Smooth muscle cell of bladder (primary cell): ENCODE measurements at places on chromosomes 16 and 17. TPM values are rescaled to one million over a fixed set of nuclear protein-coding genes. Genes with fewer than 3 reads are reported as not detected.

The SPATA32 gene
- total RNA-seq, result 0.09 and 0.14 TPM in 2 replicates

The MOSMO gene
- total RNA-seq, result 10.7 and 11.0 TPM in 2 replicates

The ABCA9 gene
- 6.8 and 10.0 TPM in 2 replicates for total RNA-seq

The KRT40 gene
- total RNA-seq, result not detected in 2 replicates

The RASD1 gene
- total RNA-seq, result 2.4 and 2.6 TPM in 2 replicates

The ACSM5 gene
- total RNA-seq, result 0.09 TPM in 1 of 2 replicates, not detected in the other

The PLA2G10 gene
- total RNA-seq, result not detected in 2 replicates

The CFAP119 gene
- 1.8 and 2.4 TPM in 2 replicates for total RNA-seq

The TEX14 gene
- under 0.01 TPM in 1 of 2 replicates, not detected in the other for total RNA-seq
